ENCODE measurements at places on chromosomes 2 and 18.

GRCh38 chr2:883803-884748 is 66.6 kb upstream of the SNTG2 start:
- no peak for DNase-seq

DNA sequence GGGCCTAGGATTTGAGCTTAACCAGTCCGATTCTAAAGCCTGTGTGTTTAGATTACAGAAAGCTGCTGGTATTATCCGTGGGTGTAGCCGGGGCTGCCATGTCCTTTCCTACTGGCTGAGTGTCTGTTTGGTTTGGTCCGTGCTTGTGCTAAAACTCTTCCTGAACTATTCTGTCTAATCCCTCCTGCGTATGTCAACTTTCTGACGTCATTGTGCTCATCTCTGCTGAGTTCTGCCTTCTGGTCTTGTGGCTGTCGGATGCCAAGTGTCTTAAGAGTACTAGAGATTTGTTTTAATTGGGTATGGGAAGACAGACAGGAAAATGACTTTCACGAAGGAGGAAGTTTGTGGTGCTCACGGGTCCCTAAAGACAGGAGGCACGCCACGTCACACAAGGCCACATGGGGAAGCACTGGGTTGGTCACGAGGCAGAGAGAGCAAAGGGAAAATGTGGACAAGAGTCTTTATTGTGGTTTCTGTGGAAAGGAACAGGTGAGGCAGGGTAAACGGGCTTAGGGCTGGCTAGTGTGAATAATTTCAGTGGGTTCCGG is 31.8 kb upstream of the NTSR2 start:
- DNase-seq, result no peak

DNA sequence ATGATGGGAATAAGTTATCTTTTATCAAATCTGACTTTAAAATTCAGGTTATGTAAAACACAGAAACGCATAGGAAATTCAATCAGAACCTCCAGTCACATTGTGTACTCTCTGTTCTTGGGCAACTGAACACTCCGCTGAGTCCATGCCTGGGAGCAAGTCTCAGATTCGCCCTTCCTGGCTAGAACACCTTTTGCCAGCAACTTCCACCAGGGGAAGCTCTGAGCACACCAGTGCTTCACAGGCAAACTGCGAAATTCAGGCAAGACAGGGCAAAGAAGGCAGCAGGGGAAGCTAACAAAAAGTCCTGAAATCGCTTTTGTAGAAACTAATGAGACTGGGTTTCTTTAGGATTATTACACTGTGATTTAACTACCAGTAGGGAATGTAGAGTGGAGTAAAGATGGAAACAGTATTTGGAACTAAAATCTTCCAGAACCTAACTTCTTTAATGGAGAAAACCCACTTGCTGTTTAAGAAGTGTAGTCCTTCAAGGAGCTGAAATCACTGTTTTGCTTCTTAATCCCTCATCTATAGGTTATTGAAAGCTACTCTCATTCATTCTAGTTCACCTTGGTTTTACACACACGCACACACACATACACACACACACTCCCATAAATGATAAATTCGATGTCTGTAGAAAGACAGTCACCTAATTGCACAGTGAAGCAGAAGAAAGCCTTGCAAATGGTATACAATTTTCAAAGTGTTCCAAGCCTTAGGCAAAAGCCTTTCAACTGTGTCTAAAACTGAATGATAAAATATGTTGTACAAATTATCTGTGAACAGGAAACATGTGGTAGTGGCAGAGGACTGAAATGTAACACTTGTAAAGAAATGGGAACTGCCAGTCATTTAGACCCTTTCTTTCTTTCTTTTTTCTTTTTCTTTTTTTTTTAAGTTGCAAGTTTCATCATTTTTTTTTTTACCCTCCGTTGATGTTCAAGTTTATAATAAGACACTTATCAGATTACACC is 214.5 kb downstream of the TMEM182 start:
- no peak for DNase-seq

GRCh38 chr18:44592639-44593038 is 88.0 kb upstream of the SETBP1 start:
- no peak for DNase-seq

GRCh38 chr2:33126958-33127357 is 180.2 kb downstream of the LTBP1 start:
- no peak for DNase-seq

- DNase-seq, result no peak
Observed at GRCh38 chr2:71689393-71689792, 236.0 kb downstream of the DYSF start.

DNA sequence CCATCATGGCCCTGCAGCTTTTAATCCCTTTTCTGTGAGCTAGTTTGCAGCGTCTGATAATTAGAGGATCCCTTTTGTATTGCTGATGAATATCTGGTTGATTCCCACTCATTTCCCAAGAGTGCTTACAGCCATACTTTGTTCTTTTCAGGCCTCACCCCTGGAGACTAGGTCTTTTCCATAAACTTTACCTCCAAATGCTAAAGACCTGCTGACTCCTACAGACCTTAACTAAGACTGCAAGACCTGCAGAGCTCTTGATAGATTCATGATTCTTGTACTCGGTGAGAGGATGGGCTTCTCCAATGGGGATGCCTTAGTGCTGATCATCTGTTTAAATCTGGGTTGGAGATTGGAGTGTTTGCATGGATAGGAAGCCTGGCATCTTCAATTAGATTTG is 33.1 kb upstream of the DYNAP start:
- DNase-seq, result no peak

DNA sequence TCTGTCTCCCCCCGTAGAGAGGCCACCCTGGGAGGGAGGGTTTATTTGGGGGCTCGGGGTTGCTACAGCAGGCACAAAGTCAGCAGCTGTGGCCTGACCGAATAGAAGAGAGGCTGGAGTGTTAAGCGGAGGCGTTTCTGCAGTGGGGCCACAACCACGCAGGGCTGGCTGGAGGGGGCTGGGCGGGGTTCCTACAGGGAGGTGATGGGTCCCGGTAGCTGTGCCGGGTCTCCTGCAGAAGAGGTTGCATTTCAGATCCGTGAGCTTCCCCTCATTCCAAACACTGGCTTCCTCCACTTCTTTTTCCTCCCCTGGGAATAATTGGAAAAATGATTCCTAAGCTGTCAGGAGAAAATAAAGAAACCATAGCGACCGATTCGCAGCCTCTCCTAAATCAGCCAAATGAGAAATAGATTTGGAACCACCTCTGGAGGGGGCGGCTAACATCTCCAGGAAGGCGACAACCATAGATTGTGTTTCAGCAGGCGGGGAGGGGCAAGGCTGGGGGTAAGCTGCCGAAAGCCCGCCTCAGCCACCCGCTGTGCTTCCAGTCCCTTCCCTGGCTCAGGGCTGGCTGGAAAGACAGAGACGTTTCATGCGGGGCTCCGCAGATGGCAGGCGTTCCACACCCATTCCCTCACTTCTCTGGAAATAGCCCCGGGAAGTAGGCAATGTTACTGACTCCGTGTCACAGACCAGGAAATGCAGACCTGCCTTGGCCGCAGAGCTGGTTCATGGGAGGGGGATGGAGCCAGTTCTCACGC is 85.6 kb upstream of the TAF1B start:
- no peak for DNase-seq

DNA sequence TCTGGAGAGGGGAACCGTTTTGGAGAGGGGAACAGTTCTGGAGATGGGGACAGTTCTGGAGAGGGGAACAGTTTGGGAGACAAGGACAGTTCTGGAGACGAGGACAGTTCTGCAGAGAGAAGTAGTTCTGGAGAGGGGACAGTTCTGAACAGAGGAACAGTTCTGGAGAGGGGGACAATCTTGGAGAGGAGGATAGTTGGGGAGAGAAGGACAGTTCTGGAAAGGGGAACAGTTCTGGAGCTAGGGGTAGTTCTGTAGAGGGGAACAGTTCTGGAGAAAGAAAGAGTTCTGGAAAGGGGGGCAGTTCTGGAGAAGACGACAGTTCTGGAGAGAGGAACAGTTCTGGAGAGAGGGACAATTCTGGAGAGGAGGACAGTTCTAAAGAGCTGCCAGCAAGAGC is 745.9 kb downstream of the GALR1 start:
- no peak for DNase-seq

- no peak for DNase-seq
Observed at GRCh38 chr2:200255549-200255948, 50.9 kb upstream of the SPATS2L start.

DNA sequence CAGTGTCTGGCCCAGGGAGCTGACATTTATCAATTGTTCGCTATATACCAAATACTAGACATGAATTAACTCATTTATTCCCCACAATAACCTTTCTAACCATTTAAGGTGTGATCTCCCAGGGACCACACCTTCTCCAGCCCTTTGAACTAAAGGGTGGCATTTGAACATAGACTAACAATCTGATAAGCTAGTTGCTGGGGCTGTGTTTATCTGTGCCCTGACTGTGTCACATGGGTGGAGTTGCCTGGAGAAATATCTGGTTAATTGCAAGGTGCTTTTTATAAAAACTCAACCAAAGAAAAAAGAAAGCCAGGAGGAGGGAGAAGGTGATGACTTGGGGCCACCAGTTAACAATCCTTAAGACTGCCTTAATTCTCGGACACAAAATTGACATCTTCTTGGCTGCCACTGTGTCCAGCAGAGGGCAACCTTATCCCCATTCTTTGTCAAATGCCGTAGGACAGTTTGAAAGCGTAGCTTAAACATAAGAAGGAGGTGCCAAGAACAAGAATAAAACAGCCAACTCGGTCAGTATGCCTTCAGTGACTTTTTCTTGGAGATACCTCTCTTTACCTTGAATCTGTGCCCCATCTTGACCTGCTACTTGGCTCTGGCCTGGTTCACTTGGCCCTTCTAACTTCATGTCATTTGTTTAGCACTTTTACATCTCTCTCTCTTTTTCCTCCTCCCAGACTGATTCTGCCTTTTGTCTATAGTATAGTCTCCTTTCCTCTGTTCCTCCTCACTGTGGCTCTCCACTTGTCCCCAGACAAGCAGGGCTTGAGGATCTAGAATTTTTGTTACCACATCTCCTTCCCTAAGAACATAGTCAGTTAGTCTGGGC is 183.4 kb downstream of the MYO3B start:
- no peak for DNase-seq

DNA sequence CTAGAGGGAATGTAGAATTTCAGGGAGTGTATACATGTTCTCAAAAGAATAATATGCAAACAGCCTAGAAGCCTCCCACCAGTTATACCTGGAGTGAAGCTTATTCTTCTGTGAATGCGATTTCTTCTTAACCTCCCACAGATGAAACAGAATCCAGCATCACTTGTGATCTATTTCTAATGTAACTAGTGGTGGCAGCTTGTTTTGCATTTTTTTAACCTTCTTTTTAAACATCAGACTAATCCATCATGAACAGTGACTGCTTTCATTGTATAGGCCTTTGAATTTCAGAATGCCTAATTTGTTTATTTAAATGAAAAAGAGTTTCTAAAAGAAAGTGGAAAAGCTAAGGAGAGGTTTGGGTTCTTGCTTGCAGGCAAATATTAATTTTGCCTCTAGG is 85.7 kb upstream of the EPHA4 start:
- DNase-seq, result no peak

DNA sequence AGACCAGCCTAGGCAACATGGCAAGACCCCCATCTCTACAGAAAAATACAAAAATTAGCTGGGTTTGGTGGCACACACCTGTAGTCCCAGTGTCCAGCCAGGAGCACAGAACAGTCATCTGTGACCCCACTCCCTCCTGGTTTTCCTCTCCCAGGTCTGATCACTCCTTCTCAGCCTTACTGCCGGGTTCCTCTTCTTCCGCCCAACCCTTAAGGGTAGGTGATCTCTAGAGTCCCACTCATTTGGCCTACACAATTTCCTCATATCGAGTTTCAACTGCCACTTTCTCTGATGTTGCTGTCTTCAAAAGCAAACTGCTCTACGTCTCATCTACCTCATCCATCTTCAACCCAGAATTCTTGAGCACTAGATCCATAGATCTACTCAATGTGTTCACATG is 13.4 kb upstream of the MAT2A start:
- DNase-seq, result no peak

DNA sequence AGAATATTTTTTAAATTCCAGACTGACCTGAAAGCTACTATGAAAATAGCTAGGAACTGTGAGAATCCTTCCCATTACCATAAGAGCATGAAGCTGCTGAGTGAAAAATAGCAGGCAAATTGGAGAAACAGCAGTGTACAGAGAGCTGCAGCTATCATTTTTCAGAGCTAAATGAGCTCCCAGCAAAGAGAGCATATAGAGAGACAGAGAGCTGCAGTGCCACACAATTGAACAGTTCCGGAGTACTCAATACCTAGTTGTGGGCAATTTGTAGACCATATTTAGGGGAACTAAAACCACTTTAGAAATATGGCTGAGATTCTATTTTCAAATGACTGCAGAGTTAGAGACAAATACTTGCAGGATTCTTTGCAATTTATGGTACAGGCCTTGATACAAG is 645.3 kb downstream of the STK39 start:
- DNase-seq, result no peak

DNA sequence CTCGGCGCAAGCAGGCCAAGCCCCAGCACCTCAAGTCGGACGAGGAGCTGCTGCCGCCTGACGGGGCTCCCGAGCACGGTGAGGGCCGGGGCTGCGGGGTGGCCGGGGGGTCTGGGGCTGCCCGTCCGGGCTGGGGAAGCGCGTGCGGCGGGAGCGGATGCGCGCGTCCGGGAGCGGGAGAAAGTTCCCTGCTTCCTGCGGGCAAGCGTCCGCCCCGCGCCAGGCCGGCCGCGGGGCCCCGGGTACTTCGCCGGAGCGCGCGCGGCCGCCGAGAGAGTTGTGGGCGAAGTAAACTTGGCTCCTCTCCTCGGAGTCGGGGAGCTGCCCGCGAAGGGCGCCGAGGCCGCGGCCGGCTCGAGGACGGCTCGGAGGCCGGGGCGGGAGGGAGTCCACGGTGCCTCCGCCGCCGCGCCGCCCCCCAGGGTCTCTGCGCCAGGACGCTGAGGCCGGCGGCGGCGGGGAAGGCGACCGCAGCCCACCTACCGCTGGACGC is 707 bp downstream of the SALL3 start:
- no peak for DNase-seq

GRCh38 chr2:210527286-210527685 is 29.1 kb upstream of the CPS1 start:
- DNase-seq, result no peak

DNA sequence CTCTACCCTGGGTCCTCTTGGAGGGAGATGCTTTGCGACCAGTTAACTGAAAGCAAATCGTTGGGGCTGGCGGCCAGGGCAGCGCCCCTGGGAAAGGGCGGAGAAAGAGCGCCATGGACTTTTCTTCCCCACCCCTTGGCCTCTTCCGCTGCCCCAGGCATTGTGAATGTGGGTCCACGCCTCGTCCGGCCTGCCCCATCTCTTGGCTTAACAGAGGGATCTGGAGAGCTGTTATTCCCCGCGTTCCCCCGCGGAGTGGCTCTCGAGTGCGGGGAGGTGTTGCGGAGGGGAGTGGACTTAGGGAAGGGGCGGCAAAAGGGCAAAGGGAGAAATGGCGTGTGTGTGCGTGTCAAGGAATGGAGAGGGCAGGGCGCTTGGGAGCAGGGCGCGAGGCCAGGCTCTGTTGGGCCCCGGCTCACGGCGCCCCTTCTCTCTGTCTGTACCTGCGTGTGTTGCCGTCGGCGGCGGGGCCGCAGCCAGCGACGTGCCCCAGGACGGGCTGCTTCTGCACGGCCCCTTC is 6.6 kb downstream of the EMX1 start:
- no peak for DNase-seq

- no peak for DNase-seq
Observed at GRCh38 chr2:178279142-178279541, 84.8 kb downstream of the OSBPL6 start.
